ENCODE measurements at places on chromosomes 5 and 9.

DNA sequence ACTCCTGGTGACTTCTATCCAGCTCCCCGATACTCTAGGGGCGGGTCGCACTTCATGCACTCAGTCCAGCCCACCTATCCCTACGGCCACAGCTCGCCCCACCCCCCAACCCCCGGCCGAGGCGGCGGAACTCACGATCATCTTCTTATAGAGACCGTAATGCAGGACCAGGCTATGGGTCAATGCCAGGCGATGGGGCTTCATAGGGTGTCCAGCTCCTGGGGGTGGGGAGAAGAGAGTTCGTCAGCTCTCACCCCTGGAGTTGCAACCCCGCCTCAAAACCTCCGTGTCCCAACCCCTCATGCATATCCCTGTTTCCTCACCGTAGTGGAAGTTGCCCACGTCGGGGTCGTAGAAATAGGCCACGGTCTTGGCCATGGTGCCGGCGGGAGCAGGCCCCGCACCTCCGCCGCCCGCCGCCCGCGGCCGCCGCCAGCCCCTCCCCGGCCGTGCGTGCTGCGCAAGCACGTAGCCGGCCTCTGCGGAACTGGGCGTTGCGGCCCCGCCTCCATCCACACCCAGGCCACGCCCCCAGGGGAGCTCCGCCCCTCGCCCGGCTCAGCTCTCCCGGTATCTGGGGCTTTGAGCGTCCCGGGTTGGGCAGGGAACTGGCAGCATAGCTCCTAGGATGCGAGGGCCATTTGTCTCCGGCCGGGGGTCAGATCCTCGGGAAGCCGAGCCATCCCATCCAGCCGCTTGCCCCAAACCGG is at the start of the genes HDAC3 and RELL2:
Gene HDAC3, minus strand, starts transcription at position 437 of the 710 bp plus-strand sequence. Its CDS starts 59 bp downstream, at position 378.
Gene RELL2, plus strand, starts transcription at position 585 of the 710 bp plus-strand sequence. CDS start 1,229 bp downstream, outside the sequence.
- peak; percentile 89 for DNase-seq

DNA sequence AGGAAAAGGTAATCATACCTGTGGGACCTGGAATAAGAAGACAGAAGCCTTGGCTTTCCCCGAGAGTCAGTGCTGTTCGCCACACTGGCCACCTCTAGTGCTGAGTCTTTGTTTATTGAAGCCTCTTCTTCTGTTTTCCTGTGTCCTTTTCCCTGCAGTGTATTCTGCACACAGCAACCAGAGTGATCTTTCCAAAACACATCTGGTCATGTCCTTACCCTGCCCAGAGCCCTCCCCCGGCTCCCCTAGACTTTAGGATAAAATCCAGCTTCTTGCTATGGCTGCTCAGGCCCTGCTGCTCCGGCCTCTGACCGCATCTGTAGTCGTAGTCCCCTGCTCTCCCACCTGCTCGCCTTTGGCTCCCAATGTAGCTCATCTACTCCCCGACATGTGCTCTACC is 28.3 kb downstream of the GALNT10 start:
- DNase-seq, result no peak

DNA sequence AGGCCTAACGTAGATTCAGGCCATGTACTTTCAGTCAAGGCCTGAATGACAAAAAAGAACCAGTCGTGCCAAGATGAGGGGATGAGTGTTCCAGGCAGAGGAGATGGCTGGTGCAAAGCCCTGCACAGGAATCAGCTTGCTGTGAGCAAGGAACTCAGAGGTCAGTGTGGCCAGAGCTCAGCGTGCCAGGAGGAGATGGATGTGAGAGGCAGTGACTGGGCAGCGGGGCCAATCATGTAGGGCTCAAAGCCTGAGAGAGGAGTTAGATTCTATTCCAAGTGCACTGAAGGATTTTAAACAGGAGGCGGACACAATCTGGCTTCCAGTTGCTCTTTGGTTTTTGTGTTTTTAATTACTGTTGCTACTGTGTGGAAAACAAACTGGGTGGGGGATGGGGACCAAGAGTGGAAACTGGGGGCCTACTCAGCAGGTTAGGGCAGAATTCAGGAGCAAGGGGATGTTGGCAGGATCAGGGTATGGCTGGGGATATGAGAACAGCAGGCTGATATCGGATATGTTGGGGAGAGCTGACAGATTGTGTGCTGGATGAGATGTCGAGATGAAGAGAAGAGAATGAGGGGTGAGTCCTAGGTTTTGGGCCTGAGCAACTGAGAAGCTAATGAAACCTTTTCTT is 64.3 kb downstream of the ANGPTL2 start:
- no peak for DNase-seq

DNA sequence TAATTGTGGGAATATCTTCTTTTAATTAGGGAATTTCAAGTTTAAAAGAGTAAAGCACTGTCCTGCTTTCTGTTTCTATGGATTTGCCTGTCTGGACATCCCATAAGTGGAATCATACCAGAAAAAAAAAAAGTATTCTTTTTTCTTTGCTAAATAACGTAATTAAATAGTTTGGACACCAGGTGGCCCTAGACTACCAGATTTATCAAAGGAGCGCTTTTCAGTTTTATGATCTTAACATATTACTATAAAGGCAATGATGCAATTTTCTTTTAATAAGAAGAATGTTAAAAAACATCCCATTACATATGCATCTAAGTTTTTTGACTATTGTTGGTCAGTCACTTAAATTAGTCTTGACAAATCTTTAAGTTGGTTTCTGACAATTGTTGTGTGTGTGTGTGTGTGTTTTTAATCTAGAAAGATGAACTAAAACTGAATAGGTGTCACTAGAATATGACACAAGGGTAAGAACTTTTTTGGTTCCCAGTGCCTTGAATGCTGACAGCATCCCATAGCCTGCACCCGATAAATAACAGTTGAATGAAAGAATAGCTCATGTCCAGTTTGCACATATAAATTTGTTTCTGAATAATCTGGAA is 49.5 kb downstream of the C5orf22 start:
- DNase-seq, result peak; percentile 50

GRCh38 chr5:151053796-151054462 is 26.9 kb downstream of the TNIP1 start:
- DNase-seq, result no peak

DNA sequence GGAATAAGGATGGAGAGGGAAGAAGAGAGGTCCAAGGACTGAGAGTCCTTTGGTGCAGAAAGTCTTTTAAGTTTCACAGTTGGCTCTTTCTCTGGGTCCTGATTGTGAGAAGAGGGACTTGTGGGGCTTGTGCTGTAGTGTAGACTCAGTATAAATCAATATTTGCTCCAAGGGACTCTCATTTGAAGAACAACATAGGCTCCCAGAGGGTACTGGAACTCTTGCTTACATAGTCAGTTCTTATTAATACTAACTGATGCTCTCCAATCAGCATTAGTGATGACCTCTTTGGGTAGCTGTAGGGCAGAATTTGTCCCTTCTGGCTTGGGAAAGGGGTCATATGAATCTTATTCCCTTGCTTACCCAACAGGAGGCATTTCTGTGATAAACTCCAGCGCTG is 62.5 kb upstream of the CXCL14 start:
- no peak for DNase-seq

DNA sequence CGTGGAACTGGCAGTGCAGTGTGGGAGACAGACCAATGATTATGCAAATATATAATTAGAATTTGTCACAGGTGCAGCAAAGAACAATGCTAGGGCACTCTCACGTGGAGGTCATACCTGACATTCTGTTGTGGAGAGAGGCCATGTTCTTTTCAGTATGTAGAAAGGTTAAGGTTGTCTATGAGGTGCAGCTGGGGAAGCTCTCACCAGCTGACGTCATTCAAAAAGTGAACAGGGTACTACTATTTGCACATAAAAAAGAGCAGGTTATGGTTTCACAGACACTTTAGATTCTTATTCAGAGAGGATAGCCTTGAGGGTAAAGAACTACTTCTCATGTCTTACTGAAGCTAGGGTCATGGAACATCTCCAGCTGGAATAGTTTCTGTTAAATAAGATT is 19.1 kb downstream of the SH3GL2 start:
- no peak for DNase-seq

- peak; percentile 19 for DNase-seq
Observed at GRCh38 chr5:27062451-27062850, 24.1 kb upstream of the CDH9 start.

GRCh38 chr9:120698766-120699165 is 15.5 kb downstream of the MEGF9 start:
- no peak for DNase-seq

DNA sequence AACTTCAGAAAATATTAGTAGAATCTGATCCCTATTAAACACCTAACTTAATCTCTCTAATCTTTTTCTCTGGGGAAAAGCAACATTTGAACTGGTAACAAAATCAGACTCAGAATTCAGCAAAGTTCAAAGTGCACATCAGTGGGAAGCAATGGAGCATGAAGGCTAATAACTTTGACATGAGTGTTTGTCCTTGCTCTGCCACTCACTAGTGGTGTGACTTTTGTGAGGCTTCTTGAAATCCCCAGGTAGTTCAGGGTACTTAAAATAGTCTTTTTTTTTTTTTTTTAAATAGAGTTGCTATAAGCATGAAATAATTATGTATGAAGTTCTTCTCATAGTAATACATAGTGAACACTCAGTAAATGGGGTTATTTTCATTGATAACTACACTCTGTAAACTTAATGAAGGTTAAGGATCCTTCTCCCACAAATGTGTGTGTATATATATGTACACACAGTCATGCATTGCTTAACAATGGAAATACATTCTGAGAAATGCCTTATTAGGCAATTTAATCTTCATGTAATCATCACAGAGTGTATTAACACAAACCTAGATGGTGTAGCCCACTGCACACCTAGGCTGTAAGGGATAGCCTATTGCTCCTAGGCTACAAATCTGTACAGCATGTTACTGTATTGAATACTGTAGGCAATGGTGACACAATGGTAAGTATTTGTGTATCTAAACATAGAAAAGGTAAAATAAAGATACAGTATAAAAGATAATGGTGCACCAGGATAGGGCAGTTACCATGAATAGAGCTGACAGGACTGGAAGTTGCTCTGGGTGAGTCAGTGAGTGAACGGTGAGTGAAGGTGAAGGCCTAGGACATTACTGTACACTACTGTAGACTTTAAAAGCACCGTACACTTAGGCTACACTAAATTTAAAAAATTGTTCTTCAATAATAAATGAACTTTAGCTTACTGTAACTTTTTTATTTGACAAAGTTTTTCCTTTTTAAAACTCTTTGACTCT is 73.3 kb upstream of the HMHB1 start:
- DNase-seq, result no peak

GRCh38 chr9:125461636-125462190 is 200.1 kb downstream of the GAPVD1 start:
- no peak for DNase-seq

- no peak for DNase-seq
Observed at GRCh38 chr5:33840927-33841547, 50.8 kb downstream of the ADAMTS12 start.

- no peak for DNase-seq
Observed at GRCh38 chr9:12980085-12980851, 205.4 kb downstream of the LURAP1L start.

GRCh38 chr9:133691626-133692363 is 46.4 kb downstream of the SARDH start:
- DNase-seq, result peak; percentile 40

GRCh38 chr5:120516805-120517204 is 52.7 kb downstream of the PRR16 start:
- peak; percentile 88 for DNase-seq

GRCh38 chr9:127758843-127759242 is 19.6 kb downstream of the SH2D3C start:
- no peak for DNase-seq

GRCh38 chr9:28976684-28977083 is 1403.4 kb upstream of the C9orf72 start:
- DNase-seq, result no peak

GRCh38 chr9:125591245-125591644 is 115.8 kb downstream of the MAPKAP1 start:
- no peak for DNase-seq

DNA sequence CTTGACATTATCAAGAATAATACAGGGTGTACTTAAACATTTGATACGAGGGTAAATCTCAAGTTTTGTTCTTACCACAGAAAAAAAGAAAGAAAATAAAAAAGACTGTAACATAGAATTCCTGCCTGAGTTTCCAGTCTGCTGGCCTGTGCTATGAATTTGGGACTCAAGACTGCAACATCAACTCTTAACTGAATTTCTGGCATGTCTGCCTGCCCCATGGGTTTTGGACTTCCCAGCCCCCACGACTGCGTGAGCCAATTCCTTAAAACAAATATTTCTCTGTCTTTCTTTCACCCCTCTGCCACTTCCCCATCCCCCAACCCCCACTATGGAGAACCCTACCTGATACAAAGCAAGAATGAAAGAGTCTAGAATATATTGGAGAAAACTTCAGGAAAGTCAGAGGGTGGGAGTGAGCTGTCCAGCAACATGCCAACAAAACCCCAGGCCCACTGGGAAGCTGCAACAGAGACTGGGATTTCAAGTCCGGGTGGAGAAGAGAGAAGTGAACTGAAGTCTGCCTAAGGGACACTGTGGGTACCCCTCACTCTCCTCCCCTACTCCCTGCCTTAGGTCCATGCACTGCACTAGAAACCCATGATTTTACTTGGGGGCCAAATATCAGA is 43.0 kb downstream of the MARCHF3 start:
- no peak for DNase-seq

- no peak for DNase-seq
Observed at GRCh38 chr5:72064801-72065570, 42.3 kb upstream of the MAP1B start.

DNA sequence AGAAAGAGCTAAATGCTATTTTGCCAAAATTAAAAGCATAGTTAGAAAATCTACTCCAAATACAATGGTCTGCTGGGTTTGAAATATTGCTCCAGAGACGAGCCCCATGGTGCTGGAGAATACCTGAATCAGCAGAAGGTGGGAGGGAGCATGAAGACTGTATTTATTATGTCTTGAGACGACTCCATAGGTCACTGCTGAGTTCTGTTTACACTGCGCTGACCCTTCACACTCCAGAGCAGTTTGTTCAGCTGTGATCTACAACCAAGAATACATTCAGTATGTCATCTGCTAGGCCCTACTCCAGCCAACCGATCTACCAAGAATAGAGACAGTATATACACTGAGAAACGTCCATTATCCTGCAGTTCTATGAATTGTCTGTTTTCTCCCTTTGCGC is 150.5 kb downstream of the TLE1 start:
- no peak for DNase-seq

- DNase-seq, result no peak
Observed at GRCh38 chr5:88879724-88880123, 3.3 kb downstream of the MEF2C start.

GRCh38 chr5:142461028-142461590 is 136.3 kb upstream of the SPRY4 start:
- DNase-seq, result no peak

DNA sequence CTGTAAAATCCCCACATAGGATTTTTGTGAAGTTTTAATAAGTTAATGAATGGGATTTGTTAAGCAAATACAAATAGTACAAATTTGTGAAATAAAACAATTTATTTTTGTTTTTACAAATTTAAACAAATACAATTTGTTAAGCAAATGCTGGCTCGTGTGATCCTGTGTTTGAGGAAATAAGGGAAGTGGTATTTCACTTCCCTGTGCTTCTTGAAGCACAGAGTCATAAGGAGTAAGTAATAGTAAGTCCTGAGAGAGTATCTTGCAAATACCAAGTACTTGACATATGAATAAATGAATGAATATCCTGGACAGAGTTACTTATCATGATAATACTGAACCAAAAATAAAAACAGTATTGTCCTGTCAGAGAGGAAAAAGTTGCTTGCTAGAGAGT is 9.1 kb downstream of the SMIM3 start:
- DNase-seq, result no peak

- no peak for DNase-seq
Observed at GRCh38 chr5:145225529-145225928, 609.6 kb downstream of the PRELID2 start.
